Inflammatory macrophage (primary cell): ENCODE measurements at places on chromosomes 12 and 14.

GRCh38 chr12:60173224-60174170, 577.7 kb downstream of the SLC16A7 start:
- DNase-seq, result no peak

DNA sequence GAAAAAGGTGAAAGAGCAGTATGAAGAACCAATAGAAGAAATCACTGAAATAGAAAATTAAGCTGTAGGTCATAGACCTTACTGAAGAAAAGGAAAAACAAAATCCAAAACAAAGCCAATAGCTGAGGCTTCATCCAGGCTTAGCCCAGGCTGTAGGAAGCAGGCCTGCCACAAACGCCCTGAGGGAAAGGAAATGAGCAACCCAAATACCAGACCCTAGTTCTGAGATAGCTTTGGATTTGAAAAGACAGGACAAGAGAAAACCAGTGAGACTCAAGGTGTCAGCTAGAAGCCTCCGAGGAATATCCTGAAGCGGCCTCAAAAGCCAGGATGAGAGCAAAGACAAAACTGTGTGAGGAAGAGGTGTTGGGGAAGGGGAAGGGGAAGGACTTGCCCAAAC, 79.2 kb downstream of the FERMT2 start:
- no peak for DNase-seq

DNA sequence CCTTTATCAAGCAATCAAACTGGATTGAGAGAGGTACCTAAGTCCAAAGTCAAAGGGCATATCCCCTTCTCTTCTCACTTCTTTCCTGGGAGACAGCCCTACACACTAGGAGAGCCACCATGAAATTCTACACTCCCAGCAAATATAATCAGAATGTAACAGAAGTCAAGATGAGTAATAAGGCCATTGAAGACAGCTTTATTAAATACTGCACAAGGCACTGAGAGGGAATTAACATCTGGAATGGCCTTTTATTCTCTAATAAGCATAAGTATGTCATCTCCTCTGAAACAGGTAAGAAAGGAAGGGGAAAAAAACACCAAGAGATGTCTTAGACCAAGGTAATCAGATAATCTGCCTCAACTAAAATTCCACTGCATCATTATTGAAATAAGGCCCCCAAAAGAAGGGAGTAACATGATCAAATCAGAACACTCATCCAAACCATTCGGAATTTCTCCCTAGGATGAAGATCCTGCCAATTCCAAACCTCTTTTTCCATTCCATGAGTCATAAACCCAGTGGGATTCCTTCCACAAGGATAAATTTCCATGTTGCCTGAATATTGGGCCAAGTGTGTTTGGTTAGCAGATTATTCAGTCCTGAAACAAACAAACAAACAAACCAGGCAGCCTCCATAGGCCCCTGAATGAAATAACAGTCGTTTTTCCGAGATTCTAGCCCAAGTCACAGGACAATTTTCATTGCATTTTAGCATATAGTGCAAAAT, 19.9 kb downstream of the SLC35F4 start:
- DNase-seq, result no peak

GRCh38 chr12:47652521-47653234, 53.2 kb downstream of the RPAP3 start:
- DNase-seq, result peak; percentile 77

- DNase-seq, result peak; percentile 91
These were observed 125.0 kb upstream of the CCND2 start for GRCh38 chr12:4148418-4149056.

GRCh38 chr12:72465155-72465554, 193.0 kb downstream of the TRHDE start:
- no peak for DNase-seq

- no peak for DNase-seq
These were observed 1772.0 kb upstream of the FLRT2 start for GRCh38 chr14:83757916-83758315.
